NCI-H2029 (cell line): ENCODE measurements at places on chromosomes 4 and X.

- DNase-seq, result no peak
These were observed 104.7 kb downstream of the RASL11B start for GRCh38 chr4:52966781-52967180.

DNA sequence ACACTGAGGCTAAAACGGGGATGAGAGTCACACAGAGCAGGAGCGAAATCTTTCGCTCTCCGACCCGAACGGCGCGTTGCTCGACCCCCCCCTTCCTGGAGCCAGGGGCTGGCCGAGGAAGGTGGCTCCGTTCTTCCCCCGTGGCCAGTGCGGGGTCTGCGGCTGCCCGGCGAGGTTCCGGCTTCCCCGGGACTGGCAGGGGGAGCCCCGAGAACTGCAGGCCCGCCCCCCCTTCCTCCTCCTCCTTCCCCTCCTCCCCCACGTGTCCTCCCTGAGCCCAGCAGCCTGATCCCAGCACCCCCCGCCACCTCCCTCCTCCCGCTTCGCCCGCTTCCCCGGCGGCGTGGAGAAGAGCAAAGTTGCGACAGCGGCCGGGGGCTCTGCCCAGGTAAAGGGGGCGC, 2.4 kb upstream of the BCORL1 start:
- DNase-seq, result no peak

DNA sequence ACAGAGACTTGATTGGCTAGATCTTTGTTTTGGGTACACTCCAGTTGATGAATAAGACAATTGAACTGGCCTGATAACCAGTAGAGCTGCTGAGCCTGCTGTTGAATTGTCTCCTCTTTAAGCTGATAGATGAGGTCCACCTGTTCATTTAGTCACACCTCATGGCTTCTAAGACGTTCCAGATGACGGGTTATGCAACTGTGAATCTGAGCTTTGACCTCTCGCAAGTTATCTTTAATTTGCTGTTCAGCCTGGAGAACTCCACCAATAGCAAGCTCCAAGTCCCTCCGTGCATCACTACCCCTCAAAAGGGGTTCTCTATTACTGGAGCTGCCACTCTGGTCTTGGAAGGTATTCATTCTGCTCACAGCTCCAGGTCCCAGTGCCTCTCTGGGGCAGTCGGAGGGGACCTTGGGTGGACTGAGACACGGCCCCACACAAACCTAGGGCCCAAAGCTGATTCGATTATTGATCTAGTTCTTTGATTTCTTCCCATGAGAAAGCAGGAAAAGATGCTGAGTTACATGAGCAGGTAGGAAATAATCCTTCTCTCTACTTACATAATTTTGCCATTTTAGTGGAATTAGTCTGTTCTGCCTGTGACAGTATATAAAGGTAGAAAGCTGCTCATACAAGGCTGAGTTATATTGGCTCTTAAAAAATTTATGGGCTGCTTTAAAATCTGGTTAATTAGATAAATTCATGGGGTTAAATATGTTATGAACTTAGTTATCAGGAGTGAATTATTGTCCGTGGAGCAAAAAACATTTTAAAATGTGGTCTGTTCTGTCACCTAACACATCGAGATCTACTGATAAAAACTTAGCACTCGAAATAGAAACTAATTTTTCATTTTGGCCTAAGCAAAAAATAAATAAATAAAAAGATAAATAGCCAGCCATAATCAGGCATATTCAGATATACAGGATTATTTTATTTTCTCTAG, 6.8 kb downstream of the MMAA start:
- no peak for DNase-seq

DNA sequence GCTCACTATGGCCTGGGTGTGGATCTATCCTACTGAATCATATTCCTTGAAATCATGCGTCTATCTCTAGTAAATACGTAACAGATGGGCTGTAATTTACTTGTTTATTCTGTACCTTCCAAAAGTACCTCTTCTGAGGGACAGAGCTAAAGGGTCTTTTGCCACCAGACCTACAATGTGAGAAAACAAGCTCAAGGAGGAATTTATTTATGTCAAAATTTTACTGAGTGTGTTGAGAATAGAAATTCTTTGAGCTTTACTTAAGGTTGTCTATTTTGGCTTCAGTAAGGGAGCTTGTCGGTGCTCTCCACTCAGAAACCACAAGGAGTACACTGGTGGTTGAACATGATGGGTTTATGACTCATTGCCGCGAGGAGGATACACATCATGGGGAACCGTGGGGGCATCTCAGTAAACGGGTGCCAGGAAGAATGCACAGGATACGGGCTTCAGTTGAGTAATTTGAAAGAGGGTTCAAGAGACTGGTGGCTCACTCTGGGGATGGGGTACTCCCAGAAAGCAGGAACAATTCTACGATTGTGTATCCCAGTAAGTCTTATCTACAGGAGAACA, 3.0 kb downstream of the ANK2 start:
- peak; percentile 76 for DNase-seq

DNA sequence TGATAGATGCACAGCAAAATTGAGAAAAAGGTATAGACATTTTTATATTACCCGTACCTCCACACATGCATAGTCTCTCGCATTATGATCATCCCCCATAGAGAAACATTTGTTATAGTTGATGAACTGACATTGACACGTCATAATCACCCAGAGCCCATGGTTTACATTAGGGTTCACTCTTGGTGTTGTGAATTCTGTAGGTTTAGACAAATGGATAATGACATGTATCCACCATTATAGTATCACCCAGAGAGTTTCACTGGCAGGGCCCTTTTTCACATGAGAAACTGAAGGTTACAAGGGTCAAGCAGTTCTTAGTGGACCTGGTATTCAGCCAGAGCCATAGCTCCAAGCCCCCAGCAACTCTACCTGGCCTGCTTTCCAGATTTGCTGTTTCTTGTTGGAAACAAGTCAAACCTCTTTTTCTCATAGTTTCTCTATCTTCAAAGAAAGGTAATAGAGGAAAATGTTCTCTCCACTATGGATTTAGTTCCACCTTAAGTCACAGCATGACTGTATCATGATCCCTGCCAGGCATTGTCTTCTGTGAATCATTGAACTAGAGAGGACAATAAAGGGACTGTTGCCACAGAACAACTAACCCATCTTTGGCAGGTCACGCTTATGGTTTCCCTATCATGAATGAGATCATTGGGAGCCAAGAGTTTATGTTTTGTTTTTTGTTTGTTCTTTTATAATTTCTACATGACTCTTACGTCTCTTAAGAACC, 64.0 kb downstream of the HHIP start:
- DNase-seq, result no peak

GRCh38 chr4:180560896-180561295, 1682.3 kb upstream of the TENM3 start:
- DNase-seq, result no peak

DNA sequence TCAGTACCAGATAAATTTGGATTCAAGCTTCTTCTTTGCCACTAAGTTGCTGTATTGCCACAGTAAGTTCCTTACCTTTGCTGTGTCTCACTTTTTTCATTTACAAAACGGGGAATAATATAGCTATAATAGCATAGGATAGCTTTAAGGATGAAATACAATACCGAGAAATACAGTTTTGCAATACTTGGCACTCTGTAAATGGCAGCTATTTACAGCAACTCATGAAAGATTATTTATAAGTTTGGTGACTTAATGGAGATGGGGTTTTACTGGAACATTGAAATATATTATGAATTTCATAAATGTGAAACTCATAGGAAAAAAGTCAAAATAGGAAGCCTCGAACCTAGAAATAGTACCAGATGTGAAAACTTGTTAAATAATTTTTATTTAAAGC, 27.6 kb downstream of the ANXA10 start:
- DNase-seq, result no peak

DNA sequence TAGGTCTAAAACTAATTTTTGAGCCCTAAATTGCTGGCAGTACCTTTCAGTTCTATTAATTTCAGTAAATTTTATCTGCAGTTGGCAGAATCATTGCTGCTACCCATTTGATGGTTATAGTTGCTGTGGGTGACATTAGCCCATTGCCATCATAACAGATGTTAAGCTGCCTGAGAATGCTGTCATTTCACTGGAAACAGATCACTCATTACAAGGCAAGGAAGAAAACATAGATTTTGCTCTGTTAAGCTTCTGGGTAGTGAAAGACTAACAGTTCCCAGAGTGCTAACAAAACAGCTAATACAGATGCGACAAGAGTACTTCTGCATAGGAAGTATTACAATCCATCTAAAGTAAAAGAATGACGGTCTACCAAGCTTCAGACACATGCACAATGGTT, 213.2 kb downstream of the SPANXN3 start:
- no peak for DNase-seq

DNA sequence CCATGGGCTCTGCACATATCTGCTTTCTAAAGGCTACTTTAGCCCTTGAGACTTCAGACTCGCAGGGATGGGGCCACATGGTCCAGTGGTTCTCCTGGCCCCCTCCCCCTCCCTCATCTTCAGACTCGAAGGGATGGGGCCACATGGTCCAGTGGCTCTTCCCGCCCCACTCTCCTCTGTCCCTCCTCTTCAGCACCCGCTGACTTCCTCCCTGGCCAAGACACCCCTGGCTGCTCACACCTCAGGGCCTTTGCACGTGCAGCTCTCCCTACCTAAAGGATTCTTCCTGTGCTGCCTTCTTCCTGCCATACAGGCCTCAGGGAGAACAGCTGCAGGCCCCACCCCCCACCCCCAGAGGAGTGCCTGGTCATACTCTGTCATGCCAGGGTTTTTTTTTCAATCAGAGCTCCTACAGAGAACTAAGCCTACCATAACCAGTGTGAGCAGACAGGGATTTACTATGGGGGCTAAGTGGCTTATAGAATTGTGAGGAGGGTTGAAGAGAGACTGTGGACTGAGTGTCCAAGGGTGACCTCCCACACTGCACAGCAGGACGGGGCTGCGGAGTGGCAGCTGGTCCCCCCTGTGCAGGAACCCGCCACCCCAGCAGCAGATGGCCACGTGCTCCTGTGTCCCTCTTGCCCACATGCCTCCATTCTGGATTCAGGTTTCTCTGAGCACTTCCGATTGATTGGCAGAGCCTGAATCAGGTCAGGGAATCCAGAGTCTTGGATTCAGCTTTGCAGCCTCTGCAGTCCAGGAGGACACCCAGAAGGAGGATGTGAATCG, 6.1 kb upstream of the SPON2 start:
- no peak for DNase-seq

- no peak for DNase-seq
These were observed 69.8 kb downstream of the BMPR1B start for GRCh38 chr4:94827481-94828110.
